Activated naive CD4-positive, alpha-beta T cell treated with anti-CD3 and anti-CD28 coated beads for 36 hours (primary cell): ENCODE measurements at places on chromosomes 2 and 18. TPM values are rescaled to one million over a fixed set of nuclear protein-coding genes. Genes with fewer than 3 reads are reported as not detected.

POTEE gene
- total RNA-seq, result 0.40 TPM

SERPINB3 gene
- not detected for total RNA-seq

DNA sequence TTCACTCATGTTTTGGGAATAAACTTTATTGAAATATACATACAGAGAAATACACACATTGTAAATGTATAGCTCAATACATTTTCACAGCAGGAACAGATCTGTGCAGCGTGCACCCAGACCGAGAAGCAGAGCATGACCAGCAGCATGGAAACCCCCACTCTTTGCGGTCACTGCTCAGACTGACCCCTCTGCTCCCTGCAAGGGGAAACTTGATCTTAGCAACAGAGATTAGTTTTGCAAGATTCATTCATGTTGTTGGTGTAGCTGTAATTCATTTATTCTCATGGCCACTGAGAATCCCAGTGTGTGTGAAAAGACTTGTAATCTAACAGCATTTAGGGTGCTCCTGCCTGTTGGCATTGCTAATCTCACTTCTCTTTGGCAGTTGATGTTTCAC is 35.2 kb downstream of the LPIN1 start:
- DNase-seq, result no peak

DNA sequence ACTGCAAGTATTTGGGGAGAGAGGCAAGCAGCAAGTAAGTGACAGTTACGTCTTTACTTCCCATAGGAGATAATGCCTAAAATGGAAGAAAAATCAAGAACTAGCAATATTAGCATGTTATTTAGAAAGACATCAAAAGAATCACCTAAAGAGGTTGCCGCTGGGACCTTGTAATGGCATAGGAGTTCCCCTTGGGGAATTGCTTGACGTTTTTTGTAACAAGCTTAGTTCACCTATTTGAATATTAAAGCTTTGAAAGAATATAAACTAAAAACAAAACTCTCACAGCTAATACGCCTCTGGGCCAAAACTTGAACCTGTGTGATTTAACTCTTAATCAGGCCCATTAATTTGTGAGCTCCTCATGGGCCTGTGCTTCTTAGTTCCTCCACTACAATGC is 89.0 kb downstream of the AAK1 start:
- DNase-seq, result no peak

DNA sequence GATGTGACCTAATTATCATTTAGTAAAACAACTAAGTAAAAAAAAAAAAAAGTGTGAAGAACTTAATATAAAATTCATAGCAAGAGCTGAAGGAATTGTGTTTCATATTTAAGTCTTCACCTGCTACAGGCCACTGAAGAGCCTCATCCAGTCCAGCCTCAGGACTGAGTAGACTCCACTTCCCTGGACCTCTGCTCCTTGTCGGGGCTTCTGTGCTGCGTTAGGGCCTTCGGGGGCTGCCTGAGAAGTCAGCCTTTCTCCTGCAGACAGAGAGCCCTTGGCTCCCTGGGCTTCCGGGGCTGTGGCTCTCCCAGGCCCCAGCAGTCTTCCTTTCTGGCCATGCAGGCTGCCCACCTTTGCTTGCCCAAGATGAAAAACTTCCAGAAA is 95.5 kb downstream of the MTCL1 start:
- no peak for DNase-seq

GRCh38 chr2:239868556-239869181 is 156.5 kb downstream of the NDUFA10 start:
- no peak for DNase-seq

DNA sequence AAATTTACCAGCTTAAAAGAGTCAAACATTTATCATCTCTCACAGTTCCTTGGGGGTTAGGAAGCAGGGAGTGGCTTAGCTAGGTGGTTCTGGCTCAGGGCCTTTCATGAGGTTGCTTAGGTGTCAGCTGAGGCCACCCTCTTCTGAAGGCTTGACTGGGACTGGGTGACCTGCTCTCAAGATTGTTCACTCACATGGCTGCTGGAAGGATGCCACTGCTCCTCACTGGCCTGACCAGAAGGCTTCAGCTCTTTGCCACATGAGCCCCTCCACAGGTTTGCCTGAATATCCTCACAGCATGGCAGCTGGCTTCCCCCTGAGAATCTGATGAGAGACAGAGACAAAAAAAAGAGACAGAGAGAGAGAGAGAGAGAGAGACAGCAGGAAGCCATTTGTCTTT is 17.3 kb upstream of the RNF152 start:
- no peak for DNase-seq

- DNase-seq, result no peak
Observed at GRCh38 chr2:96329456-96329855, 4.3 kb downstream of the ITPRIPL1 start.

GRCh38 chr2:235017441-235017840 is 65.6 kb downstream of the SH3BP4 start:
- no peak for DNase-seq

DNA sequence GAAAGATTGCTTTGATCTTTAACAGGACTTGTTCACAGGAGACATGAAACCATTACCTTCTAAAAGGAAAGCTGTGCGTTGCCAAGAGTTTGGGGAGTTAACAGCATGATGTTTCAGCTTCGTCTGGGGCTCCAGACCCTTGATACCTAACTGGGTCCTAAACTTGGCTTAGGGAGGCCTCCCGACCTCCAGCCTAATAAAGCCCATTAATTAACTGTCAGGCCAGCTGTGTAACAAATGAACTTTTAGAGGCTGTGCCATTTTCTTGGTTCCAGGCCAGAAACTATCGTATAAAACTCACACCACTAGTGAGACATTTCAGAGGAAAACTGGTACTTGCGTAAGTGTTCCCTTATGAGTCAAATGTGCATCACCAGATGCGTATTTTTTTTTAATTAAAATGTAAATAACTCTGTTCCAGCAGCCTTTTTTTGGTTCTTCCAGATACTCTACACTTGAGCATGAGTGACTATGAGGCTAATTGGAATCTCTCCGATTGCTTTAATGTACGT is 236.5 kb downstream of the BCL2 start:
- no peak for DNase-seq

GRCh38 chr2:217604527-217605194 is 398.1 kb downstream of the TNS1 start:
- no peak for DNase-seq

- no peak for DNase-seq
Observed at GRCh38 chr2:230685178-230685577, 27.5 kb upstream of the CAB39 start.

DNA sequence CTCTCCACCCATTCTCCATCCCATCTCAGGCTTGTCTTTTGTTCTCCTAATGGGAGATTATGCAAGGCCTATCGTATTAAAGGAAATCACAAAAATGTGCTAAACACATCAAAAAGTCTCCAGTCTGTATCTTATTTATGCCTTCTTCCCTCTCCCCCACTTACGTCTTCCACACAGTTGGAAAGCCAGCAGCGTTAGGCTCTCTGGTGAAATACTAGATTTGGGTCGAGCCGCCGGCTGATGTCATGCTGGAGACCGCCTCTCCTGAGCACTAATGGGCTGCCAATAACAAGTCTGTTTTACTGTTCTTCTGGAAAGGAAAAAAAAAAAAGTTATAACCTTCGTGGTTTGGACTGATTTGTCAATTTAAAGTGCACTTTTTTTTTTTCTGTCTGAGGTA is 182.7 kb upstream of the SIX2 start:
- no peak for DNase-seq

GRCh38 chr2:122203523-122203922 is 448.1 kb downstream of the TSN start:
- DNase-seq, result no peak

DNA sequence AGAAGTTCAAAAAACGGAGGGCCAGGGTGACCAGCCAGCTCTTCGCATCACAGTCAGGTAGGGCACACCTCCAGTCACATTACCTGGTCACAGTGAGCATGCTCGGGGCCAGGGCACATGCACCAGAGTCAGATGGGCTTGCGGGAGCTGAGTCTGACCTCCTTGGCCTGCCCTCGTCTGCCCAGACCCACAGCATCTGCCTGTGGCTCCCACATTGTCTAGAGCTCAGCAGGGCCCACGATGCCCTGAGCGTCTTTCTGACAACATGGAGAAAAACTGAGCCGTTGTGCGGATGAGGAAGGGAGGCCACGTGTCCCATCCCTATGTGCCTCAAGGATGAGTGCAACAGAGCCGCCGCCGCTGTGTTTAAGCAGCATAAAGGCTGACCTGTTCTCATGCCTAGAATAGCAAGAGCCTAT is 37.6 kb downstream of the CRACDL start:
- DNase-seq, result no peak
